ENCODE measurements at places on chromosomes 3 and 15. TPM values are rescaled to one million over a fixed set of nuclear protein-coding genes. Genes with fewer than 3 reads are reported as not detected.

The PTH1R gene
- 1.7 TPM for total RNA-seq

The SLC15A2 gene
- 33.3 TPM for total RNA-seq

The ATP13A4 gene
- not detected for total RNA-seq

The FGF12 gene
- total RNA-seq: 2.1 TPM

The PRTG gene
- 0.02 TPM for total RNA-seq

The PROS1 gene
- 9.2 TPM for total RNA-seq

The KBTBD13 gene
- total RNA-seq: not detected

The IQCF5 gene
- not detected for total RNA-seq

The ZMYND10 gene
- 1.0 TPM for total RNA-seq

The CCR3 gene
- not detected for total RNA-seq

The TRAK1 gene
- total RNA-seq: 21.1 TPM

The SERPINI2 gene
- not detected for total RNA-seq

The CRABP1 gene
- total RNA-seq: 57.1 TPM

The SPINK8 gene
- total RNA-seq: not detected

The CDCP1 gene
- 0.13 TPM for total RNA-seq

The CFAP20DC gene
- 1.3 TPM for total RNA-seq

The ARGFX gene
- total RNA-seq: not detected

The STAC gene
- total RNA-seq: 2.0 TPM

The MTMR10 gene
- 16.0 TPM for total RNA-seq

The NPAP1 gene
- not detected for total RNA-seq

The CLPX gene
- 60.2 TPM for total RNA-seq

The NRG4 gene
- total RNA-seq: not detected

All from A673 (cell line).